Stimulated activated CD8-positive, alpha-beta memory T cell treated with anti-CD3 and anti-CD28 coated beads, Interleukin-7, amount 100 ng/mL, for 1 hour (primary cell): ENCODE measurements at places on chromosomes 11 and 22.

DNA sequence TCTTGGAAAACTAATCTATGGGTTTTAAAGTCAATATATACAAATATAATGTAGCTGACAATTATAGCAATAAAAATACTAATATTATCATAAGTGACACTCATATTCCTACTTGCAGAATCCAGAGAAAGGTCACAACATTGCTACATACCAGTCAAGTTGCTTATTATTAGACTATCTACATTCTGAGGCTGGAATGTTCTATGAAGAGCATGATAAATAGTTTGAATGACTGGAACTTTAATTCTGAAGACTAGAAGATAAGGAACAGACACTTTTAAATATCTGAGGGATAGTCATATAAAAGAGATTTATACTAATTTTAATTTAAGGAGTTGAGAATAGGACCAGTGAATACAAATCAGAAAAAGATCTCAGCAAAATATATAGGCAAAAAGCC is 146.0 kb downstream of the GUCY1A2 start:
- no peak for DNase-seq

GRCh38 chr11:9015677-9016076 is 11.9 kb upstream of the NRIP3 start:
- no peak for DNase-seq

- DNase-seq: no peak
These were observed 59.2 kb downstream of the SYTL2 start for GRCh38 chr11:85751724-85752123.

DNA sequence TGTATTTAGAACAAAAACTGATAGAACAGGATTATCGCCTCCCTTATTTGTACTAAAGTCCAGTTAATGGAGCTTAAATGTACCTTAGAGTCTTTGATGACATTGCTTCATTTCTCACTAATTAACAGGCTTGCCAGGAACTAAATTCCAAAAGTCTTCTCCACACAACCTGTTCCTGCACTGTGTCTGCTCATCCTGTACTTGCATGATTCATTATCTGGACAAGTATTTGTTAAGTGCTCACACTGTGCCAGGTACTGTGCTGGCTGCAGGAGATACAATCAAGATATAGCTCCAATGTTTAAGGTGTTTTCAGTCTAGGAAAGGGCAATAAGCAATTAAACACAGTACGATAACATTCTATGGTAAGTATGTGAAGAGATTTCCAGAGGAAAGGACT is 485.9 kb upstream of the TENM4 start:
- DNase-seq: no peak

- no peak for DNase-seq
These were observed 32.3 kb downstream of the ST14 start for GRCh38 chr11:130191896-130192295.

DNA sequence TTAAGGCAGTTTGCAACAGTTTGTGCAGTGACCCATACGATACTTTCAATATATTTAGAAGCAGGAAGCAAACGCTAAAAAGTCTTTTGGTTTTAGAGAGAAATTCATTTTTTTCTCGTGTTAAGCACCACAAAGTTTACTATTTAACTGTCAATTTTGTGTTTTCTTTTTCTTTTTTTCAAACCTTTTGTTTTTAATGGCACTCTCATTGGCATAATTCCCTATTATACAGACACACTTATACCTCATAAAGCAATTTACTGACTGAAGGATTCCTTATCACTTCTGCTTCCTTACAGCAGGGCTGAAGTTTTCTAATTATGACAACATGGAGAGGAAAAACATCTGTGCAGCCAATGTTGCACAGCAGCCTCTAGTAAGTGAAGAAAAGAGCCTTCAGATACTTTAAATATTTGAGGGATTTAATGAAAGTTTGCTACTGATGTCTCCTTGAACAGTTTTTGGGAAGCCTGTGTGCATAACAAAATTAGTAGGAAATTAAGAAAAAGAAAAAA is 2191.2 kb downstream of the LRRC4C start:
- DNase-seq: no peak

GRCh38 chr22:39524089-39524752 is 3.9 kb downstream of the ATF4 start:
- DNase-seq: no peak

DNA sequence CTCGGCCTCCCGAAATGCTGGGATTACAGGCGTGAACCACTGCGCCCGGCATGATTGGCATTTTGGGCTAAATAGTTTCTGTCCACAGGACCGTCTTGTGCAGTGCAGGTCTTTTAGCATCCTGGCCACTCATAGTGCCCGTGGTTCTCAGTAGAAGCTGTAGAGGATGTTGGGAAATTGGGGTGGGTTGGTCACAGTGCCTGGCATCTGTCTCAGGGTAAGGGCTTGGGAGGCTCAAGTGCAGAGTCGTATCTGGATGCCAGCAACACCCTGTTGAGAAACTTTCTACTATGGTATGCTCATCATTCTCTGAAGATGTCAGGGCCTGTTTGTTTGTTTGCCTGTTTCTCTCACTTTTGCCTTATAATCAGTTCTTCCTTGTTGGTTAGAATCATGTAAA is 21.9 kb downstream of the UBE2L3 start:
- DNase-seq: no peak

DNA sequence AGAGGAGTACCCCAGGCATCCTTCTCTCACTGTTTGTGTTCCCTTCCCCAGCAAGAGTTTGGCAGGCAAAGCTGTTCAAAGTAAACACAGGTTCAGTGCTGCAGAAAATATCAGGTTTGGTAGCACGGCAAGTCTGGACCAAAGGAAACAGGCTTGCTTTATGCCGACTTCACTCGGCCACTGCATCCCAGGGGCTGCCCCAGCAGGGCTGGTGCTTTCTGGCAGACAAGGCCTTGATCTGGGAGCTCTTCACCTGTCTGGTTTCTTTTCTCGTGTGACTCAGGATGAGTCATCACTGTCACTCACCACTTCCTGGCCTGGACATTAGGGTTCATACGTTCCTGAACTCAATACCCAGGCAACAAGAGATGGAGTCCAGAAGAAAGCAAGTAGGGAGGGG is 52.6 kb upstream of the NAV2 start:
- DNase-seq: no peak

DNA sequence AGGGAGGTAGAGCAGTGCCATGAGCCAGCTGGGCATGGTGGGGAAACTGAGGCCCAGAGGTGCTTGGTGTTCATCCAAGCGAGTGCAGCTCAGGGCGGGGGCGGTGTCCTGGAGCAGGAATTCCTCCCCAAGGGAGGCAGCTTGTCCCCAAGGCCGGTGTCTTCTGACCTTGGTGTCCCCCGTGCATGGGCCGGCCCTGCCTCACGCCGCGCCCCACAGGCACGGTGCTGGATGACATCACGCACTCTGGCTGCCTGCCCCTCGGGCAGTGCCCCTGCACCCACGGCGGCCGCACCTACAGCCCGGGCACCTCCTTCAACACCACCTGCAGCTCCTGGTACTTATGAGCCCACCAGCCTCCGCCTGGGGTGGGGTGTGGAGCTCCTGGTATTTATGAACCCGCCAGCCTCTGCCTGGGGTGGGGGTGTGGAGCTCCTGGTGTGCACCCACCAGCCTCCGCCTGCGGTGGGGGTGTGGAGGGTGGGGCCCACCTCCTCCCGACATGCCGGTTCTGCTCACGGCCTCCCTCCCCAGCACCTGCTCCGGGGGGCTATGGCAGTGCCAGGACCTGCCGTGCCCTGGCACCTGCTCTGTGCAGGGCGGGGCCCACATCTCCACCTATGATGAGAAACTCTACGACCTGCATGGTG is 6.7 kb downstream of the MUC5B start:
- no peak for DNase-seq

- no peak for DNase-seq
These were observed 7.4 kb upstream of the SOX6 start for GRCh38 chr11:16363706-16364105.

GRCh38 chr22:29251981-29252911 is 15.5 kb downstream of the RHBDD3 start:
- no peak for DNase-seq

GRCh38 chr22:25000686-25001085 is 48.2 kb downstream of the KIAA1671 start:
- no peak for DNase-seq

GRCh38 chr11:132959693-132960092 is 572.6 kb downstream of the OPCML start:
- DNase-seq: no peak

DNA sequence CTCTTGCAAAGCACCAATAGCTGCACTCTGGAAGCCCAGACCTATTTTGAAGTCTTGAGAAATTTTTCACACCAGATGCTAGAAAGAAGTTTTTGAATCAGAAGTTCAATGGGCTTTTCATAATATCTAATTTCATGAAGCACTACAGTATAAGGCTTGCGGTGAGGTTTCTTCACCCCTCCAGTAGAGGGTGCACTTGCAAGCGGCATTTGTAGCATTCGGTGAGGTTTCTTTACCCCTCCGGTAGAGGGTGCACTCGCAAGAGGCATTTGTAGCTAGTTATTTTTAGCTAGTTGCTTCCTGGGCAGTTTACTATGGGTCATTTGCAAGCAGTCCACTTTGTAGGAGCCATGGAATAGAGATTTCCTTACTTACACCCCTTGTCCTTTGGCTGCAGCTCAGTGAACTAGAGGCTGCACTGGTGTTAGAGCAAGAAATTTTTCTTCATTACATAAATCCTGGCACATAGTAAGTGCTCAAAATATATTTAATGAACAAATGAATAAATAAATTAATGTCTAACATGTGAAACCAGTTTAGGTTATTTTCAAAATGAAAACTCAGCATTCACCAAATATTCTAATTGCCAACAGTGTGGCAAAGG is 7.8 kb upstream of the NOX4 start:
- no peak for DNase-seq

GRCh38 chr11:46480909-46481308 is 89.3 kb upstream of the CHRM4 start:
- DNase-seq: no peak

- no peak for DNase-seq
These were observed 74.8 kb downstream of the MICAL2 start for GRCh38 chr11:12185106-12185690.

DNA sequence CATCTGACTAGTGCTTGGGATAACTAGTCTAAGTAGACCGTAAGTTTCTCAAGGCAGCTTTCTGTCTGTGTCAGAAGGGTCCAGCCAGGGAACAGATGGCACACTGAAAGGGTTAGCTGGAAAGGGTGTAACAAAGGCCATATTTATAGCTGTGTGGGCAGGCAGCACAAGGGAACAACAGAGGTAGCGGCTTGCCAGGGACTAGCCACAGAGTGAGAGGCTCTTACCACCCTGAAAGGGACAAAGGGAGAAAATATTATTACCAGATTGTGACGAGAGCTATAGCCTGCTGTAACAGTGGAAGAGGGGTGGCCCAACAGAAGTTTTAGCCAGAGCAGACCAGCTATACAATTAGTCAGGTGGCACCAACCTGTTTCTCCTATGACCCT is 129.4 kb downstream of the CCDC34 start:
- DNase-seq: no peak

DNA sequence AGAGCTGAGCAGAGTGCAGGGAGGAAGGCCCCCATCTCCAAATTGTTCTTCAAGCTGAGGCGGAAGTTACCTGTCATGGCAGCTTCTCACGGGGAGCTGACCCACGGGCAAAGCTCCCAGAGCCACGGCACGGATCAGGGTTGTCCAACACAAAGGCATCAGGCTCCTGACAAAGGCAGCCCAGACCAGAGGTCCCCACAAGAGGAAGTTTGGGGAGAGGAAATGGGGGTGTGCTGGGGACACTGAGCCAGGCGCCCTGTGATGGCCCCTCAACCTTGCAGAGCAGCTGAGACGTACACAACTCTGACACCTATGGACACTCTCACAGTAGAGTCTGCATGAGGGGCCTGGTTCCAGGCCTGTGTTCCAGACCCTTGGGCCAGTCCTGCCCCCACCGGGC is 95.6 kb downstream of the CTTN start:
- no peak for DNase-seq

DNA sequence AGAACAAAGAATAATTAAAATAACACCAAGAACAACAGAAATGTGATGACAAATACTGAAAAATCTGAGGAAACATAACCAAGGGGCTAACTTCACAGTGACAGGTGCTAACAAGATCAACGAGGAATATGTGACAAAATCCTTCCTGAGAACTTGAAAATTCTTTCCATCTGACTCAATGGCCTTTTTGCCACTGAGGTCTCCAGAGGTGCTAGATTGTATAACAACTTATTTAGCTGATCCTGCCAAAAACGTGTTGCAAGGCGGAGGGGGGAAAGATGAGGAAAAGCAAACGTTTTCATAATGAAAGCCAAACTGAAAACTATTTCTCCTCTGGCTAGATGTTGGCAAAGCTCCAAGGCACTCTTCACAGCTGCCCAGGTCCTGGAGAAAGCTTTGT is 364.5 kb downstream of the NTM start:
- no peak for DNase-seq

GRCh38 chr11:27507557-27508322 is 1.2 kb upstream of the LIN7C start:
- no peak for DNase-seq

- no peak for DNase-seq
These were observed 39.5 kb upstream of the CHRNA10 start for GRCh38 chr11:3710485-3711259.

DNA sequence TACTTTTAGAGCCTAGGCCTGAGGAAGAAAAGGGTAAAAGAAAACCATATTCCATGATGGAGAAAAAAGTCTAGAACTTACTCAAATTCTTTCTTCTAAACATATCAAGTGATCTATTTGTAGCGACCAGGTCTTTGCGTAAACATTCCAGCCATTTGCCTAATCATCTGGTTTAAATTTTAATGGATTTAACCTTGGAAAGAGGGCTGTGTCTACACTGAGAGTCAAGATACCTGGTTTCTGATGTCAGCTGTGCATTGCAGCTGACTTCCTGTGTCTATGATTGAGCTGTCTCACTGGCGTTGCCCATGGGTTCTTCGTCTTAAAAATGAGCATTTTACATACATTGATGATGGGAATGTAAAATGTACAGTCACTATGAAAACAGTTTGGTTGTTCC is 10.0 kb upstream of the TMEM123 start:
- no peak for DNase-seq

DNA sequence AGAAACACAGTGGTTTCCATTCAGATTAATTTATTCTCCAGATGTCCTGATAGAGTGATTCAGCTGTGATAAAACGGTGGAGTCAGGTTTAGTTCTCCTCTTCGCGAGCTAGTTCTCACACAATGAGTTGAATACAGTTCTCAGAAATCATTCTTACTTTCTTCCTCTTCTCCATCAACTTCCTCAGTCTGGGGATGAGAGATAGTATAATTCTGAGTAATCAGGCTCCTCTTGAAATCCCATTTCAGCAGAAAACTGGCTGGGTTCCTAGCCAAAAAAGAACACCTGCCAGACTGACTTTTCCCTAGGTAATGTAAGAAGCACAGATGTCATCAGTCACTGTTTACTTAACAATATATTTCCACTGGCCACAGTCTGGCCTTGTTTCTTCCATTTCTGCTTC is 76.7 kb downstream of the SVIP start:
- no peak for DNase-seq

GRCh38 chr11:131600628-131601027 is 230.2 kb downstream of the NTM start:
- no peak for DNase-seq
